Stimulated activated CD8-positive, alpha-beta memory T cell treated with anti-CD3 and anti-CD28 coated beads, Interleukin-4, amount 100 ng/mL, for 1 hour (primary cell): ENCODE measurements at places on chromosomes 16 and 17.

DNA sequence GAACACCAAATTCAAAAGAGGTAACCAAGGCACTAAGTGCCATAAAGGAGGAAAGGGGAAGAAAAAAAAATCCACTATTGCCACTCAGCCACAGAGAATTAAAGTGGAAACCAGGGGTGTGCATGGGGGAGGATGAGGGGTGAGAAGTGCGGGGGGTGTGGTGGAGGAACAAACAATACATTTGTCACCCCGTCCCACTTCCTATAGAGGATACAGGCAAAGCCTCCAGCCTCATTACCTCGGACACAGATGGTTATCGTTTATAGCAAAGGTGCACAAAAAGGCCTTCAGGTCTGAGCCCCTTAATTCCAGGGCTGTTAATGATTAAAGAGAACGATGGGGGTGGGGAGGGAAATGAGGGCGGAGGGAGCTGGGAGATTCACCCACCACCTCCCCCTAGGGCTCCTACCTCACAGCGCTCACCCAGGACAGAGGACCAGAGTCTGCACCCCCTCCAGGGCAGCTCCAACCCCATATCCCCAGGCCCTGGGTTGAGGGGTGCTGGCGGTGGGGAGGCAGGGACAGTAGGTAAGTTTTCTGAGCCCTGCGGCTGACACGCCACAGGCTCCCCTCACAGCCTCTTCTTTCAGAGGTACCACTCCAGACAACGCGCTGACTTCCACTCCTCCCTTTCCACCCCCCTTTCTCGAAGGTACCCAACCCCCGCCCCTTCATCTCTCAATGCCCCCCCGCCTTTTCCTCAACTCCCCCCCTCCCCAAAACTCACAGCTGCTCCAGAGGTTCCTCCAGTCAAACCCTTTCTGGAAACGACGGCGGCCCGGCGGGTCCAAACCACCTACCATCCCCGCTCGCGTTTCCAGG lies 470 bp downstream of the DCUN1D3 start:
- no peak for DNase-seq

DNA sequence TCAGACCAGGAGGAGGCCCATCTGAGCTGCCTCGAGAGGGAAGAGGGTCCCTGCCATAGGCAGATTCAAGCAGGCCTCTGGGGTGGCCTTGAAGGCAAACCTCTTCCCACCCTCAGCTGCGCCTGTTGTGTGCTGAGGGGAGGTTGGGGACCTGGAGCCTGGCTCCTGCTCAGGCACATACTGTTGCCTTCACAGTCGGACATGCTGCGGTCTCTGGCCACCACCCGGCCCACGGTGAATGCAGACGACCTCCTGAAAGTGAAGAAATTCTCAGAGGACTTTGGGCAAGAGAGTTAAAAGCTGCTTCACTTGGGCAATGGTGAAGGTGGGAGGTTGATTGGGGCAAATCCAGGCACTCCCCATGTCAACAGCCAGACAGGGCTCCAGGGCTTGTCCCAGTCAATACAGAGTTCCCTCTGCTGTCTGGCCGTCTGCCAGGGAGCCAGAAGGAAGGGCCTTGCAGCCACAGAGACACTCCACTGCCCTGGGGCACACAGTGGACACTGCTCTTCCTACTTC lies 6.3 kb downstream of the PDF start:
- DNase-seq: no peak

GRCh38 chr16:12527071-12527470 lies 276.6 kb downstream of the CPPED1 start:
- no peak for DNase-seq

DNA sequence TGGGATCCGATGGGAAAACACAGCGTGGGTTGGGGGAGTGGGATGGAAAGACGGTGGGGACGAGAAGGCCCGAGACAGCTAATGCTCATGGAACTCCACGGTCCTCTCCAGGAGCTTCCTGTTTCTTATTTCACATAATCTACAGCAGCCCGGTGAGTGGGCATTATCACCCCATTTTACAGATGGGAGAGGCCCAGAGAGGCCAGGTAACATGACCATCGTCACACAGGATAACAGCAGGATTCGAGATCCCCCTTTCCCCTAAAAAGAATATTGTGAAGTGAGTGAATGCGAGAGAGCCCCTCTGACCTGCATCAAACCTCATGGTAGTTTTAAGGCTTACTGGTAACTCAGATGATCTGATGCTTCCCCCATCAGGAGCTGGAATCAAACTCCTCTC lies 12.0 kb downstream of the CIBAR2 start:
- no peak for DNase-seq

- no peak for DNase-seq
These were observed at the start of gene FN3K for GRCh38 chr17:82734987-82735866. TSS of gene FN3K (plus strand) at chr17:82735615. CDS start at chr17:82735637, 22 bp downstream.

DNA sequence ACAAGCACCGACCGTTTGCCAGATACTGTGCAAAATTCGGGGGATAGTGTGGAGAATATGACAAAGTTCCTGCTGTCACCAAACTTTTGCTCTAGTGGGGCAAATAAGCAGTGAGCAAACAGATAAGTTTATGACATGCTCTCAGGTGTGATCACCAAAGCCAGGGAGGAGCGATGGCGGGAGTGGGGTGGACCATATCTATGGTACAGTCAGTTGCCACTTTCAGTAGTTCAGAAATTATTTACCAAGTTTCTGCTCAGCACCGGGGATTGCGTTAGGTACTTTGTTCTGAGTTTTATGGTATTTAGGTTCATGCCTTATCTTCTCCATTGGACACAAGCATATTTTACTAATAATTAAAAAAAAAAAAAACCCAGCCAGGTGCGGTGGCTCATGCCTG lies 11.9 kb downstream of the MSI2 start:
- DNase-seq: no peak

DNA sequence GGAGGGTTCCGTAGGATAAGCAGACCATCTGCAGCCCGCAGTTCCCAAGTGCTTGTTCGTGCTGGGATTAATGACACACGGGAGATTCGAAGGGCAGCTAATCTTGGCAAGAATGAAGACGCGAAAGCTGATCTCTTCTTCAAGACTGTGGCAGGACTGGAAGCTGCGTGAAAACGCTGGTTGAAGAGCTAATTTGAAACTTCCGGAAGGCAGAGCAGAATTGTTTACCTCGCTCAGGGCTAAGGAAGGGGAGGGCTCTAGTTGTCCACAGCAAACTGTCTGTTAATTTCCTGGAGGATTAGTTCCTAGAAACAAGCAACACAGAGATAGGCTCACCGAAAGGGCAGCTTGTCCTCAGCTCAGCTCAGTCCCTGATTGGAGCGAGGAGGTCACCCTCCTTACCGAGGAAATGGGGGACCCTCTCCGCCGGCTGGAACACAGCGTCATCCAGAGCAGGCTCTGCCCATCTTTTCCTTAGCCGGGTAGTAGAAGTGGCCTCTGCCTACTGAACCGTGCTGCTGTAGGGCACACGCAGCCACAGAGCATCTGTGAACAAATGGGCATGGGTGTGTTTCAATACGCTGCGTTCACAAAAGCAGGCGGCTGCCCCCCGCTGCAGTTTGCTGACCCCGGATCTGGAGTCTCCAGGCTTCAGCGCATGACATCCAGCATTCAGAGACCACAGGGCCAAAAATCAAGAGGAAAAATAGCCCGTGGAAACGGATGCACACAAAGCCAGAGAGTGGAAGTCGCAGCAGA lies 16.7 kb upstream of the BAIAP2 start:
- no peak for DNase-seq

DNA sequence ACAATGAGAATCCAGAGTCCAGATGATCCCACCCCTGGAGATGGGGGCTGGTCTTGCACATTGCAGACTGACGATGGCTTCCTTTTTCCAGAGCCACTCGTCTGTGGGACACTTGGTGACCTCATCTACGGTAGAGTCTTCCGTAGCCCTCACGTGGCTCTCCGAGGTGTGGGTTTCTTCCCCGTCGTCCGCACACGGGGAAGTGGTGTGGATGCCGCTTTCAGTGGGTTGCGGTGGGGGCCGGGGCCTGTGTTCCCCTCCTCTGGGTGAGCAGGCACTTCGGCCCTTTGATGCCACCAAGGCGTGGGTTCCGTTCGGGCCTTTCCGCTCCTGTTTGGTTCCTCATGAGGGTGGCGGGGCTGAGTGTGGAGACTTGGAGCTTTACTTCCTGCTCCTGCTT lies 21.4 kb downstream of the BAIAP2 start:
- DNase-seq: no peak

DNA sequence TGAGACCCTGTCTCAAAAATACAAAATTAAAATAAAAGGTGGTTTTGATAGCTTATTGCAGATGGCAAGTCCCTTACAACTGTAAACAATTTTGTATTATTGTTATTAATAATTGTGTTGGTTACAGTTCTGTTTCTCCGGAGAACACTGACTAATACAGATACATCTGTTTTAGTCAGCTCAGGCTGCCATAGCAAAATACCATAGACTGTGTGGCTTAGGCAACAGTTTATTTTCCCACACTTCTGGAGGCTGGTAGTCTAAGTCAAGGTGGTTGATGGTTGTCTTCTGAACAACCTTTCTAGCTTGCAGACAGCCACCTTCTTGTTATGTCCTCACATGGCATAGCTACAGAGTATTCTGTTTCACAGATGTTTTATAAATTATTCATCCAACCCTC lies 14.2 kb upstream of the IL21R start:
- DNase-seq: no peak

DNA sequence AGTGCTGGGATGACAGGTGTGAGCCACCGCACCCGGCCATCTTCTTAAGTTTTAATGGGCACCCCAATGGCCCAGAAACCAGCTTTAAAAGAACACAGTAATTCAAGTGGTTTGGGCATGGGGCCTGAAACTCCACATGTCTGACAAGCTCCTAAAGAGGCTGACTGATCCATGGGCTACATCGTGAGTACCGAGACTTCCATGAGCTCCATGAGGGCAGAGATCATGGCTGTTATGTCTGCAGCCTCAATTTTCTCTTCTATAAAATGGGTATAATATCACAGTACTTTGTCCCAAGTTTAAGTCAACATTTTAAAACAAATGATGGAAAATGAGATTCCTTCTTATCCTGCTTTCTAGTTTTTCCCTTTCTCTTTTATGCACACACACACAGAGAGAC lies 397.6 kb upstream of the MAF start:
- no peak for DNase-seq

- DNase-seq: no peak
These were observed 240.3 kb upstream of the TBX2 start for GRCh38 chr17:61159221-61159814.

GRCh38 chr16:4392382-4393239 lies 21.0 kb downstream of the VASN start:
- no peak for DNase-seq

GRCh38 chr16:4377573-4378154 lies 6.0 kb downstream of the VASN start:
- DNase-seq: no peak

GRCh38 chr17:46053911-46054534 lies 55.0 kb downstream of the STH start:
- no peak for DNase-seq

DNA sequence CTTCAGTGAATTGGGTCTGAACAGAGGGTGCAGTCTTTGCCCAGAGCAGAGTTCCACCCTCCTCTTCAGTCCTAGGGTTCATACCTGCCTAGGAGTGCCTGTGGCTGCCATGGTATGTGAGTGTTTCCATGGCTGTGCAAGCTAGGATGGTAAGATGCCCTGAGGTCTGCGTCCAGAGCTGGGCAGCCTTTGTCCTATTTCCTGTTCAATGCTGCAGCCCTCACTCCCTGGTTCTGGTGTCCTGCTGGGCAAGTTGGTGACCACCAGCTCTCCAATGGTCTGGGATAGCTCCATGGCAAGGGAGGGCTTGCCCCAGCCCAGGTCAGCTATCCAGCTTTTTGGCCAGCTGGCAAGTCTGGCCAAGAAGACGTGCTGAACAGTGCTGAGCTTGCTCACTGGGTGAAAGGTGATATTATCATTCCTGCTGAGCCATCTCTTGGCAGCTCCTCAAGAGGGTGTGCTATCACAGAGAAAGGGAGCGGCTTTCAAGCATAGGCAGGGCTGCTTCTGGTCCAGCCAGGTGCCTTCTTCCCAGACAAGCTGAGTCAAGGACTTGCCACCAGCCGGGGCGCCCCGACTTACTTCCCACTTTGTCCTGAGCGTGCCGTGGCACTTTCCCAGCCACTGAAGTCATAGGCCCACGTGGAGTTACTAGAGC lies 13.0 kb upstream of the NFATC3 start:
- DNase-seq: no peak

DNA sequence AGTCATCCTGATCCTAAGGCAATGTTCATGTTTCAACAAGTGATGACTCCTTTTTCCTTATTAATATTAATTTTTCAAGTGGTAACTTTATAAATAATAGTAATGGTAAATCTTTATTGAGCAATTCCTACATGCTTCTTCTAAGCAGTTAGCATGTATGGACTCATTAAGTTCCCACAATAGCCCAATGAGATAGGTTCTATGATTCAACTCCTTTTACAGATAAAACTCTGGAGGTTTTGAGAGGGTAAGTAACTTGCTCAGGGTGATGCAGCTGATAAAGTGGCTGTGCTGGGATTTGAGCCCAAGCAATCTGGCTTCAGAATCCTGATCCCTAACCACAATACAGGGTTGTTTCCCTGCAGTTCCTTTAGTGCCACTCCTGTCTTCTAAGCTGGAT lies 25.3 kb downstream of the SLC47A1 start:
- no peak for DNase-seq

DNA sequence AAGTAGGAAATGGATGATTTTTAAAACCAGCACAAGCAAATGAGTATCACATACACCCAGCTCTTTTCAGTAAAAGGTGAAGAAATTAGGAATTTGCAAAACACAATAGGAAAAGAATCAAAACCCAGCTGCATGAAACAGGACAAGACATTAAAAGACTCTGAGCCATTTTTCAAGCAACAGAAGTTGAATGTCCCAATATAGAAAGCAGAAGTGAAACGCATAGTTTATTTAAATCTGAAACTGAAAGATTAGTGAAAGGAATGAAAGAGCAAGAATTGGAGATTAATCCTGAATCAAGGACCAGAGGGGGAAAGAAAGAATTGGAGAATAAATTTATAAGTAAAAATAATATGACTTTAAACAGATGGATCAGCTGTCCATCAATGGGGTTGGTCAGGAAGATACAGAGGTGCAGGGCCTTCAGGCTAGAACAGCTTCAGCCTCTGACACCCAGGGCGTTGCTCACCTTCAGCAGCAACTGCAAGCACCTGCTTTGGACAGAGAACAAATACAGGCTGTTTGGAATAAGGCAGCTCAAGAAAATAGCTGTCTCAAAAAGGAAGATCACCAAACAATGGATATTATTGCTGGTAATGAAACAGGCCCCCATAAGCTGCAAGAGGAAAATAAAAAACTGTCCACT lies 3.9 kb upstream of the ARHGAP17 start:
- DNase-seq: no peak

DNA sequence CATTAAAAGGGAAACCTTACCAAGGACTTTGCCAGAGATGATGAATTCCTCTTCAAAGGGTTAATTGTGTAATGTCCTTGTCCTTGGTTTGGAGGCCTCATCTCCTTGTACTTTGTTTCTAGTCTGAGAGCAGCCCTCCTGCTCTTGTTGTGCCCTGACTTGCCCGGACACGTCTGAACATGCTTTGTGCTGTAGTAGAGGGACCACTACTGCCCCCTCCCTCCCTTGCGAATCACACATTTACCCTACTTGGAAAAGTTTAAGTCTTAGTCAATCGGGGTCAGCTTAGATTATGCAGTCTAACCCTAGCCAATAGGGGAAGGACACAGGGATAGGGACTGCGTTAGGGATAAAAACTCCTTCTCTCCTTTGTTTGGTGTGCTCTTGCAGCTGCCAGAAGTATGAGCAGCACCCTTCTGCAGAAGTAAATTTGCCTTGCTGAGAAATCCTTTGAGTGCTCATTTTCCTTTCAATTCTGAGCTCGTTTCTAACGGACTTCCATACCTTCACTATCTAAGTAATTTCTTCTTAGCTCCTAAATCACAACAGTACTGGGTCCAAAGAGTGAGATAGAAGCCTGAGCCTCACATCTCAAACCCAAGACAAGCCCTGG lies 26.4 kb upstream of the CLEC3A start:
- DNase-seq: no peak

GRCh38 chr16:53081032-53081424 lies 26.2 kb downstream of the CHD9 start:
- DNase-seq: no peak
